ENCODE measurements at places on chromosomes 7 and 10.

DNA sequence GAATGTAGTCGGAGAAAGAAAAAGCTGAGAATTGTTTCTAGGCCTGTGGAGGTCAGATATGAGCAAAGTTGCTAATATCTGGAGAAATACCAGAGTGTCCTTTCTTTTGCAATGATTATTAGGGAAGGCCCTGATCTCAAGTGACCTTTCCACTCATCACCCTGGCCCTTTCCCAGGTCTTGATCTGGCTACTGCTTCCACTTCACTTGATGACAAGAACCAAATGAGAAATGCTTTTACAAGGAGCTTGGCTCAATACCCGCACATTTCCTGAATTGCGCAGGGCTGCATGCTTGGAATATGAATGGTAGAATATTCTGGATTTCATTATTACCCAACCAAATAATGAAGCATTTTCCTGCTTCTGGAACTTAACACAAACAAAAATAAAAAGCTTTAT is 104.6 kb downstream of the ITGB8 start:
- DNase-seq = no peak

DNA sequence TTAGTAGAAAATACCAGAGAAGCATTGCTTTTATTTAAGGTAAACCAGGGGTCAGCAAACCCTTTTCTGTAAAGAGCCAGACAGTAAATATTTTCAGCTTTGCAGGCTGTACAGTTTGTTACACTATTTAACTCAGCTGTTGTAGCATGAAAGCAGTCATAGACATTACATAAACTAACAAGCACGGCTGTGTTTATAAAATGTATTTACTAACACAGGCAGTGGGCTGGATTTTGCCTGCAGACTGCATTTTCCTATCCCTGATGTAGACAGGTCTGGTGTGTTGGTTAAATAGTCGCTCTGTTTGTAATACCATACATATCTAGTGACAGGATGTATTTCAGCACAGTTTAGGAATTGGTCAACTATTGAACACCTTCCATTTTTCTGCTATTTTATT is 129.3 kb downstream of the ST7 start:
- DNase-seq = no peak

- DNase-seq = no peak
These were observed 83.1 kb downstream of the SNX10 start for GRCh38 chr7:26374647-26375373.

DNA sequence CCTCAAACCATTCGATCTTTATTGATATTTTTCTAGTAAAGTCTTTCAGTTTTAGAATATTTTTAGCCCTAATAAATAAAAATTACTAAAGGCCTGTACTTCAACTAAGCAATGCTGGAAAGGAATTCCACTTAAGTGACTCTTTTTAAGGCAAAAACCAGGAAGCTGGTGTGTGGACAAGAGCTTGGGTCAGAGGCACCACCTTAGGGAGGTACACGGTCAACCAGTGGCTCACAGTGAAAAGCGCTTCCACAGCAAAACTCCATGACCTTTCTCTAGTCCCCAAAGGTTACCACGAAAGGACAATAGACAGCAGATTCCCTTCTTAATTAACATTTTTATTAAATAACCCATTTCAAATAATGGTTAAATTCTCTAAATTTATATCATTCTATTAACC is 31.2 kb downstream of the ARL3 start:
- DNase-seq = no peak

DNA sequence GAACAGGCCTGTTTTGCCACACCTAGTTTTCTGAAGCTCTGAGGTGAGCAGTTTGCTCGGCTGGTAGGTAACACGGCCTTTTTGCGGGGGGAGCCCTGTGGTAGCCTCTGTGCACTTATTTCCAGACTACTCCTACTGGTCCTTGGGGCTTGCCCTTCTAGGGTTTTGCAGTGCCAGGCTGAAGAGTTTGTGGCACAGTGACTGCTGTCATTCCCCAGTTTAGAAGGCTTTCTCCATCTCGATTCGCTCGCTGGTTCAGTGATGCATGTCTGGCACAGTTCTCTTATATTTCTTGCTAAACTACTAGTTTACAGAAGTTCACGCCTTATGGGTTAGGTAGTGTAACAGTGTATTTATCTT is 711 bp downstream of the KIF20B start:
- DNase-seq = no peak

DNA sequence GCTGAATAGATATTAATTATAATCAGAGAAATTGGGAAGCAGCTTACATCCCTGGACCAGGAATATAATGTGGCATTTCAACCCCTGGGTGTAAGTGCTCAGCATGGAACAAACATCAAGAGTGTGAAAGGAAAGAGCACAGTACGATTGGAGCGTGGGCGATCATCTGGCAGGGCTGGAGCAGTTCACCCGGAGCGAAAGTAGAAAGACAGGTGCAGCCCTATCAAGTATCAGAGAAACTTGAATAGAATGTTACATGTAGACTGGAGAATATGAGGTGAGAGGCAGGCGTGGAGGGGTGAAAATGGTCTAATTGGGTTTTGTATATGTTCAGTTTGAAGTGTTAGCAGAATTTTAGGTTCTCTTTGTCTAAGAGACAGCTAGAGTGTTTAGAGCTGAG is 303.0 kb downstream of the MDFIC start:
- DNase-seq = no peak

DNA sequence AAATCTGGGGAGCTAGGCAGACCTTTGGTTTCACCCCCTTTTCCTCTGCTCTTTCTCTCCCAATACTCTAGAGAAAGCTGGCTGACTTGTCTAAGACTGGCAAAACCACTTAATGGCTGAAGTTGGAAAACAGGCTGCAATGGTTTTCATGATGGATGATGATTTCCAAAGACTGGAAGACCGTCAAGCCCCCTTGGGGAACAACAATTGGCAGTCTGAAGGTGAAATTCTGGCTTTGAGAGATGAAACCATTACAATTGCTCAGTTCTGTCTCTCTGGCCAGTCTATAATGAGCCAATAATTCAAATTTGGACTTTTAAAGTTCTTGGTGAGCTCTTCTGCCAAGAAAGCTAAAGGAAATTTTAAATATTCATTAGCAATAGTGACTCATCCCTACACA is 680.5 kb downstream of the PARD3 start:
- no peak for DNase-seq

- DNase-seq = no peak
These were observed 21.6 kb downstream of the IDE start for GRCh38 chr10:92552310-92552709.

GRCh38 chr7:66429498-66430163 is 199.1 kb upstream of the KCTD7 start:
- DNase-seq = no peak

- no peak for DNase-seq
These were observed 179.5 kb downstream of the ZWINT start for GRCh38 chr10:56181607-56182006.

GRCh38 chr7:33059635-33060034 is 2.9 kb downstream of the NT5C3A start:
- no peak for DNase-seq

- DNase-seq = no peak
These were observed 263.8 kb upstream of the ZNF32 start for GRCh38 chr10:43912469-43912868.

DNA sequence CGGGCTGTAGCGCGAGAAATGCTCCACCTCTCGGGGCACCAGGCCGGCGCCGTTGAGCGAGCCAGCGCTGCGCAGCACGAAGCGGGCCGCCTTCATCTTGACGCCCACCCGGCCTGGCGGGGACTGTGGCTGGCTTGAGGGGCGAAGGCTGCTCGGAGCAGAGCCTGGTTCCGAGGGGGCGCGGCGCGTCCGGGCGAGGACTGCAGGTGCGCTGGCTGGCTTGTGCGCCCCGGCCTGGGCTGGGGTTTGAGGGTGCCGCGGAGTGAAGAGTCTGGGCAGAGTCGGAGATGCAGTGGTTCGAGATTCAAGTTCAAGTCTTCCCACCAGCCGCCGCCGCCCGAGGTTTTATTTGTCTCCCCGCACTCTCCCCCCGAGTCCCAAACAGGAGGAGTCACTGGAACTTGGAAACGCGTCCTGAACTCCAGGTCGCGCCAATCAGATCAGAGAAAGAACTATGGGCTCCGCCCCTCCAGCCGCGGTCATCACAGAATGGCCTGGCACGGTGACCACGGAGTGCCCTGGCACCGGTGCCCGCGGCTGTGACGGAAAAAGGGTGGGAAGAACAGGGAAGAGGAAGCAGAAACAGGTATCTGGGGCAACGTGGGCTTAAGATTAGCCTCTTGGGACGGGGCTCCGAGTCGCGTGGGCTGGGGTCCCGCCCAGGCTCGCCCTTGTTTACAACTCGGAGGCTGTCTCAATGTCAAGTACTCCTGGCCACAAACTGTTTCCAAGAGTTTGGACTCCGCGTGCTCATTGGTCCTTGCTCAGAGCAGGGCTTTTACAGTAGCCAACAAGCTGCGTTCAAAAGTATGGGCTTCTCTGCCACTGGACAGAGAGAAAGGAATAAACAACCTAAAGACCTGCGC is at the start of gene PDK4:
PDK4 (minus strand) TSS at position 319 of the 866 bp plus-strand sequence; CDS start at position 96, 223 bp downstream.
- DNase-seq = no peak

- no peak for DNase-seq
These were observed 209.6 kb downstream of the PTPRN2 start for GRCh38 chr7:158377800-158378623.

- DNase-seq = no peak
These were observed 1.6 kb downstream of the SPOCK2 start for GRCh38 chr10:72086466-72087391.

DNA sequence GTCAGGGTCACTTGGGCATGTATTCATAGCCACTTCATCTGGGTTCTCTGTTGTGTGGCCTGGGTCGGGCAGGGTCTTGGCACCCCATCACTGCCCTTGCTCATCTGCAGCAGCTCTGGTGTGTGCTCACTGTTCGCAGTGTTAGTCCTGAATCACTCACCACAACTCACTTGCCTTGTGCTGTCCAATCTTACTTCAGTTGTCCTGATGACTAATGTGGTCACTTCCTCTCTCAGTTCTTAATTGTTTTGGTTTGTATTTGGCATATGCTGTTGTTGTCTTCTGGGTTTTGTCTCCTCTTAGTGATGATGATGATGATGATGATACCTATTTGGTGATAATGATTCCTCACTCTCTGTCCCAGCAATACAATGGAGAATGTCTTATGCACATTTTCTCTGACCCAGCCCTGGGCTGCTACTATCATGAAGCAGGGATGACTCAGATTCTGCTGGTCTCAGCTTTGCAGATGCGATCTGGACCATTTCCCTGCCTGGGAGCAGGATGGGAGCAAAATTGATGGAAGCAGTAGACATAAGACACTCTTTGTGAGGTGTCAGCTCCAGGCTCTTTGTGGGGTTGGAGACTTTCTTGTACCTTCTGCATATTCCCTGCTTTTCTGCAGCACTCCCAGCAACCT is 17.0 kb downstream of the ADRA2A start:
- DNase-seq = no peak

DNA sequence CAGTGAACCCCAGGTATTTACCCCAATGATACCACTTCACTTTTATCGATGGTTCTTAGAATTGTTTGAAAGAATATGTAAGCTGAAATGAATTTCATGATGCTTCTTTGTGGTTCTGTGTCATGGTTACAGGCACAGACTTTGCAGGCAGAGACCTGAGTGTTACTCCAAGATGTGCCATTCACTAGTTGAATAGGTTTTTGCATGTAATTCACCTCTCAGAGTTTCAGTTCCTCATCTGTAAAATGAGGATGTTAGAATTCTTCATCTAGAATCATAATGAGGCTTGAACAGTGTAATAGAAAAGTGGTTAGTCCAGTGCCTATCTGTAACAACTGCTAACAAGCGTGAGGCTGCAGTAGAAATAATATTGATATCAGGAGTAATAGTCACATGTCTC is 54.6 kb downstream of the VSTM2A start:
- no peak for DNase-seq

- DNase-seq = no peak
These were observed 52.5 kb upstream of the GRID1 start for GRCh38 chr10:86419101-86419500.

DNA sequence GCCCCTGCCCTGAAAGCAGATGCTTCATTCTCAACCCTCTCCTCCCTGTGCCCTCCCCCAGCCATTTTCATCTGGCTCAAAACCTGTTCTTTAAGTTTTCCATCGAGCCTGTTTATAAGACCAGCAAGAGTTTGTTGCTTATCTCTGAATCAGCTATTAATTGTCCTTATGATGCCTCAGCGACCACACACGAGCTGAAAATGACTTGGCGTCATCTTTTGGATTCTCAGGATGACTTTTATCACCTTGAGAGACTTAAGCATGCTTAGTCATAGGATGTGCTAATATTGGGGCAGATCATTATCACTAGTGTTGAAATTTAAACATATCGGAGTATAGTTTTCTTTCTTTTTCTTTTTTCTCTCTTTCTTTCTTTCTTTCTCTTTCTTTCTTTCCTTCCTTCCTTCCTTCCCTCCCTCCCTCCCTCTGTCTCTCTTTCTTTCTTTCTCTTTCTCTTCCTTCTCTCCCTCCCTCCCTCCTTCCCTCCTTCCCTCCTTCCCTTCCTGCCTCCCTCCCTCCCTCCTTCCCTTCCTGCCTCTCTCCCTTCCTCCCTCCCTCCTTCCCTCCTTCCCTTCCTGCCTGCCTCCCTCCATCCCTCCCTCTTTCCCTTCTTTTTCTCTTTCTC is 184.5 kb downstream of the PHTF2 start:
- no peak for DNase-seq
